ENCODE measurements at places on chromosomes 4 and X.

DNA sequence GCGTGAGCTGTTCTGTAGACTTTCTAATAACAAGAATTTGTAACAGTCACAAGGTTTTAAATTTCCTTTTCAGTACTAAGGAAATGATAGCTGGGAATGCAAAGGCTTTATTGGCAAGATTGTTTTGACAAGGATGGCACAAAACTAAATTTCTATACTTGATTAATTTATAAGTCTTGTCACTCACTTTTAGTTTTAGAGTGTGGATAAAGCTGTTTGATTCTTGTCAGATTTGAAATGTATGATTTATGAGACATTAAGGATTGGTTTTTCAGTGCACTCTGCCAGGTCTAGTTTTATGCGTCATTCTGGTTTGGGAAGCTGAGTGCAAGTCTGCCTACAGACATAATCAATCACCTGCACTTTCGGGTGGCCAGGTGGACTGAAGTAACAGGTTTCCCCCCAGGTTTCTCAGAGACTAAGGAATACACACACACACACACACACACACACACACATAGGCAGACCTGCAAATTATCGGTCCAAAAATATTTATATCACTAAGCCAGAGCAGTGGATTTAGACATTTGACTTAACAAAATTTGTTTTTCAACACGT is 9.3 kb downstream of the FHL1 start:
- DNase-seq = no peak

GRCh38 chr4:69617083-69617694 is 22.3 kb downstream of the UGT2A2 start:
- peak; percentile 3 for DNase-seq

DNA sequence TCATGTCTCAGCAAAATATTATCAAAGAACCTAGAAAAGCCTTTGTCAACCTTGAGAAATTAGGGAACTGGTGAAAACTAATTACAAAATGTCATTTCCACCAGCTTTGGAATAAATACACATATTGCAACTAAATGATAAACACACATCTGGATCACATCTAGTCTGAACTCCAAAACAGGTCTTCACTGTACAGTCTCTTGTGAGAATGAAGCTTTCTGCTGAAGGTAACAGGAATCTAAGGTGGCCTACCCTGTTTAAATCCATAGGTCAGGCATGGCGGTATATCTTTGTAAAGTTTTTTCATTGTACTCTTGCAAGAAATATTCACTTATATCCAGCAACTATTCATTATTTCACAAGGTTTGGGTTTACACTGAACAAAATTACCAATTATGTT is 1.7 kb downstream of the SH3D19 start:
- DNase-seq = no peak

- no peak for DNase-seq
These were observed 66.1 kb downstream of the SNX25 start for GRCh38 chr4:185275501-185275900.

GRCh38 chr4:70559211-70559830 is 32.7 kb upstream of the AMBN start:
- DNase-seq = peak; percentile 52

GRCh38 chr4:142535009-142535408 is 311.1 kb downstream of the INPP4B start:
- DNase-seq = no peak

DNA sequence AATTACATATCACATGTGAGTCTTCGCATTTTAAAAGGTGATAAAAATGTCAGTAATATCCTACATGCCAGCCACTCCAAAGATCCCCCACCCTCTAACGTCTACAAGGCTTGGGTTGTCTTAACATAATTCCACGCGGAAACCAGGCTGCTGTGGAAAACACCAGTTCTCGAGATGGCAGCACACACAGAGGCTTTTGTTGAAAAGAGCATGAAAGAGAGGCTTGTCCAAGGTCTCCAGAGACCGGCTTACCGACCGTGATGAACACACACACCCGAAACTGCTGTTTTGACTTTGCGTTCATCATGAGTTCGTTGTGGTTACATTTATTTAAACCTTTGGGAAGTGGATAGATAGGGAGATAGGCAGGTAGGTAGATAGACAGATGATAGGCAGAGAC is 87.9 kb downstream of the CRLF2 start:
- DNase-seq = no peak

- DNase-seq = no peak
These were observed 447.8 kb downstream of the FAM133A start for GRCh38 chrX:94121799-94122198.

DNA sequence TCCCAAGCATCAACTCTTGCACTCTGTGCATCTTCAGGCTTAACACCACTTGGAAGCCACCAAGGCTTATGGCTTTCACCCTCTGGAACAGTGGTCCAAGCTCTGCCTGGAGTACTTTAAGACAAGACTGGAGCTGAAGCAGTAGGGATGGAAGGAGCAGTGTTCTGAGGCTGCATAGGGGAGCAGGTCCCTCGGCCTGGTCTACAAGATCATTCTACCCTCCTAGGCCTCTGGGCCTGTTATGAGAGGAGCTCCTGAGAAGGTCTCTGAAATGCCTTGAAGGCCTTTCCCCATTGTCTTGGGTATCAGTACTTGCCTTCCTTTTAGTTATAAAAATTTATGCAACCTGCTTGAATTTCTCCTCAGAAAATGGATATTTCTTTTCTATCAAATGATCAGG is 286.7 kb downstream of the CPXCR1 start:
- no peak for DNase-seq

- no peak for DNase-seq
These were observed 51.0 kb upstream of the TFDP3 start for GRCh38 chrX:133269168-133269567.

DNA sequence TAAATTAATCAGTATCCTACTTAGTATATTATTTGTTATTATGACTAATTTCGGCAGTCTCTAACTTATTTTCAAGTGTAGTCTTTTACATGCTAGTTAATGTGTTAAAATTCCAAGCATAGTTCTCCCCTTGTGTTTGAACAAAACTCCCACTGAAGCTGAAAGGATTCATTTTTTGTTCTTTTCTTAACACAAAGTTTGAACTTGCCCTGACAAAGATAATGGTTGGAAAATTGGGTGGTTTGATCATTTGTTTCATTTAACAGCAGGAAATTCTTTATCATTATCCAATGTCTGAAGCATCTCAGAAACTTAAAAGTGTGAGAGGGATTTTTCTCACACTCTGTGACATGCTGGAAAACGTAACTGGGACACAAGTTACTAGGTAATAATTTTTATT is 36.0 kb downstream of the INTU start:
- no peak for DNase-seq

GRCh38 chrX:375181-376036 is 11.3 kb downstream of the PPP2R3B start:
- DNase-seq = no peak

- no peak for DNase-seq
These were observed 7.3 kb upstream of the CLDN2 start for GRCh38 chrX:106912864-106913263.

DNA sequence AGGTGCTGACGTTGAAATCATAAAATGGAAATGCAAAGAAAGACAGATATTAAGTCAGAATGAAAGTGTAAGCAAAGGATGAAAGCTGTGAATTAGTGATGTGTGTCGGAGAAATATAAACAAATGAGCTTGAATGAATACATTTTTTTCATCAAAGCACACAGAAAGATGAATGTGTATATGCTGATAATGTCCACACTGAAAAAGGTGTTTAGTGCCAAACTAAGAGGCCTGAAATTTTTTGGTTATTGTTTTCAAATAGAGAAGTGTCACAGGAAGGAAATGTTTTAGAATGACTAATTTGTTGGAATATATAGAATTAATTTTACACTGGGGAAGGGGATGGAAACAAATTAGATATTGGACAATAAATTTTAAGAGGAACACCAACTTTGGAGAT is 1217.6 kb downstream of the PCDH18 start:
- no peak for DNase-seq

DNA sequence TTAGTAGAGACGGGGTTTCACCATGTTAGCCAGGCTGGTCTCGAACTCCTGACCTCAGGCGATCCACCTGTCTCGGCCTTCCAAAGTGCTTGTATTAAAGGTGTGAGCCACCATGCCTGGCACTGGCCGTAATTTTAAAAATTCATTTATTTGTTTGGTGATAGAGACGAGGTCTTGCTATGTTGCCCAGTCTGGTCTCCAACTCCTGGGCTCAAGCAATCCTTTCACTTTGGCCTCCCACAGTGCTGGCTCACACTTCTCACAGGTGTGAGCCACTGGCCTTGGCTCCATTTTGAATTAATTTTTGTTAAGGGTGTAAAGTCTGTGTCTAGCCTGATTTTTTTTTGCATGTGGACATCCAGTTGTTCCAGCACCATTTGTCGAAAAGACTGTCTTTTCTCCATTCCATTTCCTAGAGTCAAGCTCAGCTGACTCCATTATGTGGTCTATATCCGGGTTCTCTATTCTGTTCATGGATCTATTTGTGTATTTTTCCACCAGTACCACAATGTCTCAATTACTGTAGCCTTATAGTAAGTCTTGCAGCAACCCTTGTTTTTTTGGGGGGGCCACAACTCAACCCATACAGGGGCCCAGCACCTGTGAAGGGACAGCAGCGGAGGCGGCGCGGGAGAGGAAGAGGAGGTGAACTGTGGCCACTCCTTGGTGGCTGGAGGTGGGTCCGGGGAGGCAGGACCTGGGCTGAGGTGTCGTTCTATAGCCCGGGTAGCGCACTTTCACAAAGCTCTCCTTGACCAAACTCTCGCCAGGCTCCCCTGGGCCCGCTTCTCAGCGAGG is 1.5 kb upstream of the NSD2 start:
- no peak for DNase-seq

DNA sequence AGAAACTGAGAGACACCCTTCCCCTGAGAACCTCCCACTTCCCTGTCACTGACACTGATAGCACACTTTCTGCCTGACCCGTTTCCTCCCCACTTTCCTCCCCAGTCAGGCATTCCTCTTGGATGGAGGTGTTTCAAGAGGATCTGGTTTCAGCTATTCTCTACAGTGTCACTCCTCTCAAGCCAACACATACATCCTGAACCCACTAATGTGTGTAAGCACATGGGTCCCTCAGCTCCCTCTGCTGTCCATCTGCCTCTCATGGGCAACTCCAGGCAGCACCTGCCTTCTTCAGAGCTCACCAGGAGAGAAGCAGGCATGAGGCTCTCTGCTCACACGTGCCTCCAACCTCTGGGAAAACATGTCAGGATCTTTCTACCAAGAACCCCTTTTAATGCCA is 207.6 kb downstream of the NAF1 start:
- DNase-seq = no peak

- DNase-seq = peak; percentile 78
These were observed 2.7 kb upstream of the TIMP1 start for GRCh38 chrX:47579537-47579936.

- DNase-seq = peak; percentile 57
These were observed 299.2 kb downstream of the UNC5C start for GRCh38 chr4:95249426-95250021.

DNA sequence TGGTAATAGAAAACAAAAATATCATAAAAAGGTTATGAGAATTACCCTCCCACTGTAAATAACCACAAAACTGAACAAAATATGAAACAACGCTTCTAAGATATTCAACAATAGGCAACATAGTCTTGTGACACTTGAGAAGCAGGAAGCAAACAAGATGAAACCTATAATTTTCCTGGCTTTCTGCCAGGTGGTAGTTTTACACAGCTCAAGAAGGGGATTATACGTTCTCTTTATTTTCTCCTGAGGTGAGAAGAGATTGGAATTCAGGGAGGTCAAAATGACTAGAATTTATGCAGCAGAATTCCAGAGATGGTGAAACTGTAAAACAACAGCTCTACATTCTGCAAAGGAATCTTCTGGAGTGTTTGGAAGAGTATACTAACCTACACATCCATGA is 186.0 kb downstream of the HHIP start:
- no peak for DNase-seq

GRCh38 chr4:26663888-26664287 is 80.0 kb downstream of the TBC1D19 start:
- no peak for DNase-seq

DNA sequence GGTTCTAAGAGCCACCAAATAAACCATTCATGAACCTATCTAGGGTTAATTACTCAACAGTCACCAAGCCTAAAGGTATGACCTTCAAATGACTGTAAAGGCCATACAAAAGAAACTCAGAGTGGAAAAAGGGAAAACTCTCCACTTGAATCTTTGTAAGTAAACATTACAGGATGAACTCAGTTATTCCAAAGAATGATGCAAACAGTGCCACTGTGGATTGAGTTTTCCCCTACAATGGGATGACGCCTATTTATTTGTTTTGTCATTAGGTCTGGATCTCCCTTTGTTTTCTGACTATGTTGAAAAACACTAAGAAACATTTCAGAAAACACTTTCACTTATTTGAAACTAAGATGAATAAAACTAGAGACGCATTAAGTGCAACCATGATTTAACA is 12.7 kb downstream of the NUDT6 start:
- no peak for DNase-seq

DNA sequence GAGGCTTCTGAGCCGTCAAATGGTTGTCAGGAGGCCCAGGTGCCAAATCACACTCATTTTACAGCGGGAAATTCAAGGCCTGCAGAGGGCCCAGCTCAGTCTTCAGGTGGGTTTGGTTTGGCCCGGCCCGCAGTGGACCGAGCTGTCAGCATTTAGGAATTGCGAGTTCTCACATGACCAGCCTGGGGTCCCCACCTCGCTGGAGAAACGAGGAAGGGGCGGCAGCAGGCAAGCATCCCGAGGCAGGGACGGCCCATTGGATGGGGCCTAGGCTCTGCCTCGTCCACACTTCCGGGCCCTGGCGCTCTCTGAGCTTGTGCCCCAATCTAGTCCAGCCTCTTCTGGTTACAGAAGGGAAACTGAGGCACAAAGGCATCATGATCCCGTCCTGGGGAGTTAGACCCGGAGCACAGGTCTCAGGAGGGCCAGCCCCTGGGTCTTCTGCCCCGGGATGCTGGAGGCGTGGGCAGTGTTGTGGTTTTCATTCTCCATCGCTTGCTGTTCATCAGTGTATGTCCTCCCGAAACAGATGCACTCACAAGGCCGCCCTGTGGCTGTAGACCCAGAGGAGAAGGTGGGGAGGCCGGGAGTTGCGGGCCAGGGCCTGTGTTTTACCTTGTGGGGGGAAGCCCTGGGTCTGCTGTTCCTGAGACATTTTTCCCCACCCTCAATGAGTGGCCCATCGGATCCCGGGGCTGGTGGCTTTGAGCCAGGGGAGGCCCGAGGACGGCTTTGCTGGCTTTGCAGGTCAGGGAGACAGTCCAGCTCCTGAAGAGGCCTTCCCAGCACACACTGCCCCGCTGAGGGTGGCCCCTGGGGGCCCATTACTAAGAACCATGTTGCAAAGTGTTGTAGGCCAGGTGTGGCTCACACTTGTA is 8.9 kb downstream of the PSAPL1 start:
- no peak for DNase-seq

DNA sequence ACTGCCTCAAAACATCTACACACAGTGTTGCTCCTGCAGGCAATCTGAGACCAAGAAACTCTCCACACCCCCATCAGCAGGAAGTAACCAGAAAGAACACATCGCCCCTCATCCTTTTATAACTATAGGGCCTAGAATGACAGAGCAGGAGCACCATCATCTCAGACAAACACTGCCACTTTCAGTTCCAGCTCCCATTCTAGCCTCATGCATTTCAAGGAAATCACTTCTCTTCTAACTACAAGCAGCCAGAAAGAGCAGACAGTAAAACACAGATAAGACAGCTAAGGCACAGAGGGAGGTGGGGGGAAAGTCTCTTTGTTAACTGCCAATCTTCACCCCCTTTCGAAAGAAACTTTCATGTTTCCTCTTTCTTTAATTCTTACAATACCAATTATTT is 102.6 kb upstream of the TENT5D start:
- no peak for DNase-seq

Measured in activated CD4-positive, alpha-beta T cell treated with anti-CD3 and anti-CD28 coated beads, Interleukin-2, Interleukin-6, amounts not matched to agents 100 ng/mL and 50 ng/mL, durations not matched to agents 16 hours and 8 hours (primary cell).